ENCODE measurements at places on chromosomes 2 and 18.

- no peak for DNase-seq
These were observed 43.6 kb downstream of the NHEJ1 start for GRCh38 chr2:219116776-219117646.

DNA sequence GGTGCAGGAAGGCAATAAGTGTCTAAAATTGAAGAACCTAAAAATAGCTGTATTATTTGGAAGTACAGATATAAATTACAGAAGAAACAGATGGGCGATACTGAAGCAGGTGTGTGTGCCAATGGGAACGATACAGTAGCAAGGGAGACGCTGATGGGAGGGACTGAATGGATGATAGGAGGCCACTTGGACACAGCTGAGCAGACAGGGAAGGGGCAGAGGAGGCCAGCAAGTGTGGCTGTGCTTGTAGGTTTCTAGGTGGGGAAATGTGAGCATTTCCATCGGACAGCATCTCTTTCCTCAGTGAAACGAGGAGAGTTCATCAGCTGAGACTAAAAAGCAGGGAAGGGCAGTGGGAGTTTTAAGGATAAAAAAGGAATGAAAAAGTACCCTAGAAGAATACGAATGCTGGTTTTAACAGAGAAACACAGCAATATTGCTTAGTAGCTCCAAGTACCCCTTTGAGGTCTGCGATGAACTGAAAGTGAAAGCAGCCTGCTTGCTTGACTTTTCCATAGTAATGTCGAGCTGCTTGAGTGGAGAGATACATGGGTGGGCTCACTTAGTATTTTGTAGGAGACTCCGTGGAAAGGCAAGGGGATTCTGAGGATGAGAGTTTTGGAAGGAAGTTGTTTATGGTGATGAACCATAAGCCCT lies 91.7 kb upstream of the EPC2 start:
- peak; percentile 35 for DNase-seq

DNA sequence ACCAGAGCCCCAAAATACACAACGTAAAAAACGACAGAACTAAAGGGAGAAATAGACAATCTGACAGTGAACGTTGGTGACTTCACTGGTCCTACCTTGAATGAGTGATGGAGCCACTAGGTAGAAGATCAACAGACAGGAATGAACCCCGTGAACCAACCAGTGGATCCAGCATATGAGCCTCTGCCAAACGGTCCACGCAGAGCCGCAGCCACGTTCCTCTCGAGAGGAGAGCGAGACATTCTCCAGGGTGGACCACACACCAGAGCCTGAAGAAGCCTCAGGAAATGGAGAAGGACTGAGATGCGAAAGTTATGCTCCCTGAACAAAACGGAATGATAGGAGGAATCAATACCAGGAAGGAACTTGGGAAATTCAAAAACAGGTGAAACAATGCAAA lies 178.4 kb downstream of the RTP5 start:
- no peak for DNase-seq

GRCh38 chr2:75432761-75433361 lies 127.9 kb downstream of the EVA1A start:
- DNase-seq = no peak

GRCh38 chr2:129233751-129234406 lies 745.6 kb upstream of the RAB6C start:
- no peak for DNase-seq

Measured in NCI-H774 (cell line).